ENCODE measurements at places on chromosomes 12 and 14. TPM values are rescaled to one million over a fixed set of nuclear protein-coding genes. Genes with fewer than 3 reads are reported as not detected.

The GYS2 gene
- not detected for total RNA-seq

GRCh38 chr14:100032738-100033137, 32.5 kb upstream of the EVL start:
- ATAC-seq = no peak

GRCh38 chr14:29668201-29668600, 259.4 kb downstream of the PRKD1 start:
- ATAC-seq = no peak

DNA sequence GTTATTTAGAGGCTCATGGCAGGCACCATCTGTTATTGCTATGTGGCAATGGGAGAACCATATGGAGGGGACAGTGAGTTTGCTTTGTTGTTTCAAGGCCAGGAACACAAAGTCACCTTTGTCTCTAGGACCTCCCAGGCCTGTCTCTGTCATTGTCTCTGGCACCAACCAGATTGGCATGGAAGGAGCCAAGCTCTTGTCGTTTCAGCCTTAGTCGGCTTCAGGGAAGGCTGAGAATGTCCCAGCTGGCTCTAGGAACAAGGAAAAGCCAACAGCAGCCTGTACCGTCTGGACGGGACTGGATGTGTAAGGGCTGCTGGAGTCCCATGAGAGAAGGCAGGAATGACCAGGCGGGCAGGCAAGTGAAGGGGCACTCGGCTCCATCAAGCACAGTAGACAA, 29.2 kb downstream of the RPH3A start:
- no peak for ATAC-seq

GRCh38 chr14:104968153-104968527, 10.0 kb downstream of the AHNAK2 start:
- ATAC-seq = peak; percentile 37

- no peak for ATAC-seq
Observed at GRCh38 chr12:46908236-46908935, 82.6 kb upstream of the SLC38A4 start.

DNA sequence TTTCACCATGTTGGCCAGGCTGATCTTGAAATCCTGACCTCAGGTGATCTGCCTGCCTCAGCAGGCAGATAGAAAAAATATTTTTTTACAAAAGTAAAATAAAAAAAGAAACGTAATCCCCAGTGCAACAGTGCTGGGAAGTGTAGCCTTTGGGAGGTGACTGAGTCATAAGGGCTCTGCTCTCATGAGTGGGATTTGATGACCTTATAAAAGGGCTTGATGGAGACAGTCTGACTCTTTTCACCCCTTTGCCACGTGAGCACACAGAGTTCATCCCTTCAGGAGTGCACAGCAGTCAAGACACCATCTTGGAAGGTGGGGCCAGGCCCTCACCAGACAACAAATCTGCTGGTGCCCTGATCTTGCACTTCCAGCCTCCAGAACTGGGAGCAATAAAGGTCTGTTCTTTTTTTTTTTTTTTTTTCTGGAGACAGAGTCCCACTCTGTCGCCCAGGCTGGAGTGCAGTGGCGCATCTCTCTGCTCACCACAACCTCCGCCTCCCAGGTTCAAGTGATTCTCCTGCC, 24.7 kb upstream of the DYNC1H1 start:
- ATAC-seq = no peak

The GPR68 gene
- total RNA-seq = 3.6 TPM

- ATAC-seq = no peak
Observed at GRCh38 chr14:87896393-87897380, 96.3 kb downstream of the GALC start.

GRCh38 chr12:19884021-19884492, 444.8 kb downstream of the AEBP2 start:
- peak; percentile 37 for ATAC-seq

The TMEM120B gene
- 14.3 TPM for total RNA-seq

GRCh38 chr14:104676694-104677511, 12.5 kb upstream of the INF2 start:
- no peak for ATAC-seq

- ATAC-seq = no peak
Observed at GRCh38 chr12:4862809-4863208, 46.9 kb upstream of the KCNA1 start.

The IKZF4 gene
- total RNA-seq = 5.8 TPM

DNA sequence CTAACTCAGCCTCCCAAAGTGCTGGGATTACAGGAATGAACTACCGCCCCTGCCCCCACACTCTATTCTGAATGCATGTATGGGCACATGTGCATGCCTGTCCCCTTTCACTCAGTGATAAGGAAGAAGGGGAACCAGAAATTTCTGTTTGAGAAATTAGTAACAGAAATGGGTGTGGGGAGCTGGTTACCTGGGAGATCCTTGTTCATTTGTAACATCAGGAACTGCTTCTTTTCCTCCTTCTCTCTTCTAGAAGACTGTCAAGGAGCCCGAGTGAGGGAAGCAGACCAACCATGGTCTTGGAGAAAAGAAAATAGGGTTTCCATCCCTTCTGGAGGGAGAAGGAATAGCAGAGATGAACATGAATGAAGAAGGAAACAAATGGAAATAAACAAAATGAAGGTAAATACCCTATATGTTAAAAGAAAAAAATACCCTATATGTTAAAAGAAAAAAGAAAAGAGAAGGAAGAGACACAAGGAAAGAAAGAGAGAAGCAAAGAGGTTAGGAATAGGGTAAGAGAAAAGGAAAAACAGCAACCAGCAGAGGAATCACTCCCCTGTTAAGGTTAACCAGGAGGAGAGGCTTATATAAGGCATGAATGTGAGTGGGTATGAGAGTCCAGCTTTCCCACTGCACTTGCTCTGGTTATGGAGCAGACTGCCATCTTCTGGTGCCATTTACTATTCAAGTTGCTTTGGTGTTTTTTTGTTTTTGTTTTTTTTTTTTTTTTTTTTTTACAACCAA, 3.3 kb downstream of the PPP1R3E start:
- no peak for ATAC-seq

The KRT8 gene
- 376 TPM for total RNA-seq

The KSR2 gene
- under 0.01 TPM for total RNA-seq

DNA sequence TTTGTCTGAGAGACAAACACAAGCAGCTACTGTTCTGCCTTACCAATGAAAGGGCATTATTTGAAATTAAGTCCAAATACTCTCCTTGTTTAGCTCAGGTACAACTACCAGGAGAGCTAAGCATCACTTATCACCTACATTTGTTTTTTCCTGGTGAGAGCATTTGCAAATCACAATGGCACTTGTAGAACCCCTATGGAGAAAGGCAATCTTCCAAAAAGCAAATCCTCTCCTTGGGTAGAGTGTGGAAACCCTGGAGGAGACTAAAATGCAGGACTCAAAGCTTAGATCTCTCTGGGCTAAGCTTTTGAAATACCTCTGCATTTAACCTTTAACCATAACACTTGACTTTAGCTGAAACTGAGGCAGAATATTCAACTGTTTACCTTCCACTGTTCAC, 20.8 kb downstream of the GTSF1 start:
- no peak for ATAC-seq

DNA sequence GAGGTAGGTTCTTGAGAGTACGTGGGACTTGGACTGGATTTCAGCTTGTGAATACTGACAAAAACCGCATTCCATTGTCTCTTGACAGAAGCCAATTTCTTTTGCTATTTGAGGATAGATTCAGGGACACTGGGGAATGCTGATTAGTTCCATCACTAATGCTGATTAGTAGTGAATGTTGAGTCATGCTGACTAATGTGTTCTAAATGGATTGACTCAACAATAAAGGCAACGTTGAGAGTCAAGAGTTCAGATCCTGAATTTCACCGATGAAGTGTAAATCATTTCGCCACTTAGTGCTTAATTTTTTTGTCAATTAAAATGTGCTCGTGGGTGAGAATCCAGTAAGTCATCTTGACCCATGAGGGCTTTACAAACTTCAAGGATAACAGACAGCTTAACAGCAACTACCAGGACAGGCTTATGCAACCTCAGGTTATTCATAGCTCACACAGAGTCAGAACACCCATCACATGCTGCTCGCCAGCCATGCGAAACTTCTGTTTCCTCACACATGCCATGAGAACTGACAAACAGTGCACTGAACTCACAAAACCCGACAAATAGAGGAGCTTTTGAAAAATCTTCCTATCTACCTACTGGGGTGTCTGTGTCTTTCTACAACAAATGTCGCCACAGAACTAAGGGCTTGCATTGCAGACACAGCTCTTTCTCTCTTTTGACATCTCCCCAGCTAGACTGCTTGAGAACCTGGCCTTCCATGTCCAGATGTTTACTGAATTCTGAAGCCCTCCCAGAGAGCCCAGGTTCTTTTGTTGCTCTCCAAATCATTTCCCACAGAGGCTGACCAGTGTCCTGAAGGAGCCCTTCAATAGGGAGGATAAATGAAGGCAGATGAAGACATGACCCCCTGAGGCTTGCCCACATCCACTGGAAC, 316.4 kb downstream of the ZFP36L1 start:
- peak; percentile 88 for ATAC-seq

- ATAC-seq = no peak
Observed at GRCh38 chr12:109387425-109388166, 39.9 kb downstream of the MYO1H start.

DNA sequence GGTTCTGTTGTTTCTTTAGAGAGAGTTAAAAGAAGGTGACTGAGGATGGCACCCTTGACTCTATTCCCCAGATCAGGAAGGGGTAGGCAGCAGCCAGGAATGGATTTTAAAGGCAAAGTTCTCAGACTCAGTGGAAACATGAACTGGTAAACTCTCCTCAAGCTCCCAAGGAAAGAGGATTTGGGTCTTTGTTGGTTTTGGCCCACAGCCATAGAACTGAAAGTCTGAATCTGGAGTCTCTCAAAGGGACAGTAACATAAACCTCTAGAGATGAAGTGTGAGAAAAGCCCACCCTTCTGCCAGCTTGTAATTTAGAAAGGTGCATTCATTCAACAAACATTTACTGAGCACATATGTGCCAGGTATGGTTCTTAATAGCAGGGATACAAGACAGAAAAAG, 28.6 kb upstream of the BLTP3B start:
- no peak for ATAC-seq

The PIANP gene
- total RNA-seq = 0.54 TPM

The SRRM4 gene
- 0.04 TPM for total RNA-seq

GRCh38 chr14:22852940-22853767, 16.8 kb downstream of the MMP14 start:
- ATAC-seq = peak; percentile 29

- no peak for ATAC-seq
Observed at GRCh38 chr12:106682594-106683234, 91.8 kb upstream of the RIC8B start.

The FGD4 gene
- 36.9 TPM for total RNA-seq

The ARPC3 gene
- total RNA-seq = 319 TPM

The C14orf180 gene
- total RNA-seq = 0.78 TPM

- no peak for ATAC-seq
Observed at GRCh38 chr12:5442251-5443006, 10.5 kb downstream of the NTF3 start.

The ITPK1 gene
- 201 TPM for total RNA-seq

The NKX2-1 gene
- not detected for total RNA-seq

The MNAT1 gene
- total RNA-seq = 46.0 TPM

- no peak for ATAC-seq
Observed at GRCh38 chr12:81294325-81295190, 216.7 kb downstream of the ACSS3 start.

DNA sequence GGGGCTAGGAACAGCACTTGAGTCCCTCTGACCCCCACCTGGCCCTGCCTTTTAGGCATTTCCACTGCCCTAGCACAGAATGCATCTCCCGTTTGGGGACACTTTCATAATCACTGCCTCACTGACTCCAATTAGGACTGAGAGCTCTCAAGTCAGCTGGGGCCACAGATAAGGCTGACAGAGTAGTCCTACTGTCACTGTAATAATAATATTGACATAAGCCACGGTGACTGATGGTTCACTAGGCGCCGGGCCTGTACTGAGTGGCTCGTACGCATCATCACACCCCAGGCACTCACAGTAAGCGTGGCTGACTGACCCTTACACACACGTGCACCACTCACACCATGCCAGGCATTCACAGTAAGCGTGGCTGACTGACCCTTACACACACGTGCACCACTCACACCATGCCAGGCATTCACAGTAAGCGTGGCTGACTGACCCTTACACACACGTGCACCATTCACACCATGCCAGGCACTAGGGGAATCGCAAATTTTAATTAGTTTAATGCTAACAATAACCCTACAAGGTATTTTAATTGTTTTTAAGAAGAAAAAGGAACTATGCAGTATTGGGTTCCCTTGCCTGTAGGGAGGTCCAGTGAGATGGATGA, 87.7 kb downstream of the CHGA start:
- no peak for ATAC-seq

DNA sequence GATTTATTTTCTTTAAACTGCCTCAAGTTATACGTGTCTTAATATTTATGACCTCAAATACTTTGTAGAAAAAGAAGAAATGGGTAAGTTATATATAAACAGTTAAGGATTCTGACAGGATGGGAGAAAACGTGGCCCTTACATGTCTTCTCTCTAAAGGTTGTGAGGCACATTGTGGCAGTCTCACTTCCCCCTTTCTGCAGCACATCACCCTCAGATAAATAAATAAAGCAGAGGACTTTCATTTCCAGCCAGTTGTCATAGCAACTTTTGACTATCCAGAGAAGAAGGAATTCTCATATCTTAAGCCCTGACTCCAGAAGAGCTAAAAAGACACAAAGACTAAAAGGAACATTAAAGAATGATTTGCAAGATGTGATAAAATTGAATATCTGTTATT, 28.8 kb upstream of the CEP83 start:
- ATAC-seq = no peak

DNA sequence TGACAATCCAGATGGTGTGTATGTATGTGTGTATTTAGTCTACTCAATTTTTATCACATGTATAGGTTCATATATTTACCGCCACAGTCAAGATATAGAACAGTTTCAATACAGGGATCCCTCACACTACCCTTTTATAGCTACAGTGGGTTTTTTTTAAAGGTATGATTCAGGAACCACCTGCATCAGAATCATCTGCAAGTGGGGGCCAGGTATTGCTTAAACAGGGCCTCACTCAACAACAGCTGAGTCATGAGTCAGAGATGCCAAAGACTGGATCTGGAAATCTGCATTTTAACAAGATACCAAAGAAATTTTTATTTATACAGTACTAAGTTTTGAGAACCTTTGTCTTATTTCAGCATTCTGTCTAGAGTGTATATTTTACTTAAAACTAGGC, 117.6 kb downstream of the SLC35F4 start:
- ATAC-seq = no peak

DNA sequence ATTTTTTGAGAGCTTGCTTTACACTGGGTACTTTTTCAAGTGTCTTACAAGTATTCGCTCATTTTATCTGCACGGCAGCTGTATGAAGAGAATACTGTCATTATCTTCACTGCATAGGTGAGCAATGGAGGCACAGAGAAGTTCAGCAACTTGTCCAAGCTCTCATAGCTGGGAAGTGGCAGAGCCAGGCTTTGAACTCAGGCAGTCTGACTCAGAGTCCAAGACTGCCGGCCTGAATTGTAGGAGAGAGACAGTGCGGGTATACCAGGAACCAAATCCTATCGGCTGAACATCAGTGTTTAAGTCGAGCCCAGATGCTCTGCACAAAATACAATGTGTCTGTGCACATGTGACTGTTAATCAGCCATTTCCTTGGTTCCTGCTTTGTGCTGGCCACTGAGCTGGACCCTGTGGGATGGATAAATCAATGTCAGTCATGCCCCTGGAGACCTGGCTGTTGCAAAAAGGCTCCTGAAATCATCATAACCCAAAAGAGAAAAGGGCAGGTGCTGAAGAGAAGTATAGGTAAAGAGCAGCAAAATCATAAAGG, 474.6 kb downstream of the DPF3 start:
- no peak for ATAC-seq

The TPPP2 gene
- total RNA-seq = not detected

GRCh38 chr12:47238669-47239114, 158.9 kb upstream of the AMIGO2 start:
- peak; percentile 45 for ATAC-seq

- no peak for ATAC-seq
Observed at GRCh38 chr12:92520511-92520910, 182.3 kb upstream of the PLEKHG7 start.

The FAM186B gene
- 0.31 TPM for total RNA-seq

The CISTR gene
- total RNA-seq = not detected
